Vagina (tissue), 2 donors: ENCODE measurements at places on chromosomes 12 and 14.

DNA sequence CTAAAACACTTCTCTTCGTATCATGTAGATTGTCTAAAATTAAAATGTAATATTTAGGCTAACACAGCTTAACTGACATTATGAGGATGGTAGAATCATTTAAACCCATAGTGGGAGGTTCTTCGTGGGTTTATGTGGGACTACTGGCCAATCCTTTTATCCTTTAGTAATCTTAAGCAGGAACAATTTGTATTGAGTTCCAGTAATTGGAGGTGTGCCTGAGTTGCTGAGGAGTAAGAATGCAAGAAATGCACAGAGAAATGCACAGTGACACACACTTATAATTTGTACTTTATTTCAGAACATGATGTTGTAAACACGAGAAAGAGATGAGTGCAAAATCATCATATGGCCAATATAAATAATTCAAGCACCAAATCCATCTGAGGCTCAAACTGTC, 22.3 kb downstream of the OTOGL start:
- no peak for DNase-seq

DNA sequence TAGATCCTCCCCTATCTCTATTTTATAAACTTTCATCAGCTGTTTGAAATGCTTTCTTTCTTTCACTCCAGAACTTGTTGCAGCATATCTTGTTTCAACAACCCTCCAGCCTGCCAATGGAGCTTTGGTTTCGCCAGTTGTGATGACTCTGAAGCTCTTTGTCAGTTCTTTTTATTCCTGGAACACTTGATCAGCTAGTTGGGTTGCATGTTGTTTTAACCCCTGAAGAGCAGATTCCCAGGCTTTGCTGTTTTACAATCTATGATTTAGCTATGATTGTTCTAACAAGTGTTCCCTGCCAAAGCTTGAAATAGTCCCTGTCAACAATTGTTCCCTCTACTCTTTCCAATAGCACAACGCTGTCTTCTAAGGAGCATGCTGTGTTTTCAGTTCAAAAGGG, 50.6 kb upstream of the FUT8 start:
- no peak for DNase-seq

DNA sequence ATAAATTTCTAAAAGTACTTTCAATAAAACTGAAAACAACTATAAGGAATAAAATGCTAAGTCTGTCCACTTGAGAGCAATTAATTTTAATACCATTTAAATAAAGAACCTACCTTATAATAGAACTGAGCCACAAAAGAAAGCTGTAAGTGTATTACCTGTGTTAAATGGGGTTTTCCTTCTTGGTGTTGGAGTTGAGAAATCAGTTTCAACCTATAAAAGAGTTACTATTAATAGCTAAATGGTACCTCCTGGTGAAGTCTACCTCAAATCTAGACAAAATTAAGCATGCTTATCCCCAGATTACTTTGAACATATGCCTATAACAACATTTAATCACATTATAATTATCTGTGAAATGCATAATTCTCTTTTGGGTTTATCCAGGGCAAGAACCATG, 48.8 kb downstream of the MIS18BP1 start:
- DNase-seq, result no peak

GRCh38 chr14:75282170-75282554, 3.5 kb downstream of the FOS start:
- no peak for DNase-seq

DNA sequence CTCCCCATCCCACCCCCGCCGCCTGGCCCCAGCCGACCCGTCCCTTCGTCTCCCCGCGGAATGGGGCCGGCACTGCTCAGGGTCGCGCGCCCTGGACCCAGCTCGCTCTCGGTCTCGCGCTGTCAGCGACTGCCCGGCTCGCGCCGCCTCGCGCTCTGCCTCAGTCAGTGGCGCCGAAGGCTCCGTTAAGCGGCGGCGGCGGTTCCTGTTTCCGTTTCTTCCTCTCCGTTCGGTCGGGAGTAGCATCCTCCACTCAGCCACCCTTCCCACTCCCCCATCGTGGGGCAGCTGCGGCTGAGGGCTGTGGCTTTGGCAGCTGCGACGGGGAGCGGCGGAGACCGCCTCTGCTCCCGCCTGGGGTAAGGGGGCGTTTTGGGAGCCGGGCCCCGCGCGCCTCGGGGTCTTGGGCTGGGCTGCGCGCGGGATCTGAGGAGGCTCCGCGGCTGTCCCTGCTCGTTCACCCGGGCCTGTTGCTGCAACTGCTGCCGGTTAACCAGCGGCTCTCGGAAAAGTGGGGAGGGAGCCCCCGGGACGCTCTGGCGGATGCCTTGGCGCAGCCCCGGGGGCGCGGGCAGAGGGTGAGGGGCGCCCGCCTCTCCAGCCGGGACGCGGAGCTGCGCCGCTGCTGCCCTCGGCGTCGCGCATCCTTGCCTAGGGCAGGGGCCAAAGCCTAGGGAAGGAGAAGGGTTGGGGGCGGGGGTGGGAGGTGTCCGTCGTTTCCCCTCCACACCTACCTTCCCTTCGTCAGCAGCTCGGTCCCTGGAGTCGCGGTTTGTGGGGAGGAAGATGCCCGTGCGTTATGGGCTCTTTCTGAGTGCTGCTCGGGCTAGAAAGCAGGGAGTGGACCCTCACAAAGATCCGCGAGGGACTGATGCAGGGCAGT, 567 bp downstream of the FUT8 start:
- DNase-seq, result no peak

- no peak for DNase-seq
Observed at GRCh38 chr12:125096894-125097293, 31.7 kb downstream of the AACS start.

DNA sequence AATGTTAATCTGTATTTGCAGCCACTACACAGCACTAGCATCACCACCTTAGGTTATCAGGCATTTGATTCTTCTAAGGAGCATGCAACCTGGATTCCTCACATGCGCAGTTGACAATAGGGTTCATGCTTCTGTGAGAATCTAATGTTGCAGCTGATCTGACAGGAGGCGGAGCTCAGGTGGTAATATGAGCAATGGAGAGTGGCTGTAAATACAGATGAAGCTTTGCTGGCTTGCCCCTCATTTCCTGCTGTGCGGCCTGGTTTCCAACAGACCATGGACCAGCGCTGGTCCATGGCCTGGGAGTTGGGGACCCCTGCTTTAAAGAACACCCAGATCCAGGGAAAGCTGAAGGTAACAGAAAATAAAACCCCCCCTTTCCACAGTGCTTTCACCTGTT, 51.0 kb downstream of the TMX1 start:
- DNase-seq, result no peak

DNA sequence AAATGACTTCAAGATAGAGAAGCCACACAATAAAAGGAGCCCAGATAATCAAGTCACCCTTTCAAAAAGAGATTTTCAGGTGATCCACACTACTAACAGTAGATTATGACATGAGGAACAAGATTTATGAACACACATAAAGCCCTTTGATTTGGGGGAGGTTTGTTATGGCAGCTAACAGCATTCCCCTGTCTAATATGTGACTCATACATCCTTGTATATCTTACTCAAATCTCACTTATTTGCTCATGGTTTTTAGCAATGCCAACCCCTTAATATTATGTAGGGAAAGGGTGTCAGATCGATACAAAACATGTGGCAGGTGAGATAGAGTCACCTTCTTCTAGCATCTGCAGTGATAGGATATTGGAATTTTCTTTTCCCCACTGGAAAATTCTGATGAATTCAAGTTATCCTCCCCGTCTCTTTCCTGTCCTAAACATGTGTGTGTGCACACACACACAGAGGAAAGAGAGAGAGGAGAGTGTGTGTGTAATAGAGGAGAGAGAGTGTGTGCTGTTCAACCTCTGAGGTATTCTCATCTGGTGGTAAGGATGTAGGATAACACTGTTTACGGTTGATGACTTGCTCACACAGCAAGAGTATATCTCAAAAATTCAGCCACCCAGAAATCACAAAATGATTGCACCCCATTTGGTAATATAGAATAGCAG, 319.9 kb downstream of the KCNC2 start:
- no peak for DNase-seq

- no peak for DNase-seq
Observed at GRCh38 chr14:92650581-92651105, 97.8 kb downstream of the LGMN start.

DNA sequence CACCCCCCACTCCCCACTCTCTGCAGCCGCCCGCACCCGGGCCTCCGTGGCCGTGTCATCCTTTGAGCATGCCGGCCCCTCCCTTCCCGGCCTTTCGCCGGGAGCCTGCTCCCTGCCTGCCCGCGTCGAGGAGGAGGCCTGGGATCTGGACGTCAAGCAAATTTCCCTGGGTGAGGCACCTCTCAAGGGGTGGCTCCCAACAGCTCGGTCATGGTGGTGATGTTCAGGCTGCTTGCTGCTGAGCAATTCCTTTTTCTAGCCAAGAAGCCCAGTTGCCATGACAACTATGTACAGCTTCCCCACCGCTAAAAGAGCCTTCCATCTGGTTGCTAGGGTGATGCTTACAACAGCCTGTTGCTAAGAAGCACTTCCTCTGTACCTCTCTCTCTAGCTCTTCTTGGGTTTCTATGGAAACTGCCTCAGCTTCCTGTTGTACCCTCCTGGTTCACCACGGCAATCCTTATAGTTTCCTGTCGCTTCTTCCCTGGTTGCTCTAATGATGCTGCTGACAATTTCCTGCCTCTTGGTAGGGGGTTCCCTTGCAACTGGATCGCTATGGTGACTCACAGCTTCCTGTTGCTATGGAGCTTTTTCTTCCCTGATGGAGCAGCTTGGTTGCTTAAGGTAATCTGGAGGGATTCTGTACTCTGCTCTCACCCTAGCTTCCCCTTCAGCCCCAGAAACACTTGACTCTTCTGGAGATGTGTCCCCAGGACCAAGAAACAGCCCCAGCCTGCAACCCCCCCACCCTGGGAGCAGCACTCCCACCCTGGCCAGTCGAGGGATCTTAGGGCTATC, 11.0 kb downstream of the ZNF219 start:
- DNase-seq, result peak; percentile 87

DNA sequence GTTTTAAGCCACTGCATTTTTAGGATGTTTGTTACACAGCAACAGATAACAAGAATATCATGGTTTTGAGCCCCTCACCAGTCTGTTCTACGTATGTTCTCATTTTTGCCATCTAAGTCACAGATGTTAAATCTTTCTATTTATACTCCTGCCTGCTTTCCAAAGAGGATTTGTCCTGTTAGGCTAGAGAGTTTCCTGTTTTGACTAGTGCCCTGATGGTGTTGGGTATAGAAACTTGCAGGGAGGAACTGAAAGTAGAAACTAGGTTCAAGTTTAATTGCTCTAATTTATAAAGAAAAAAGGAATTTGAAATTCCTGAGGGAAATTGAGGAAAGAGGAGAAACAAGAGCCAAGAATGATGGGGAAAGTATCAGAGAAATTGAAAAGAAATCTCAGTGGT, 74.4 kb upstream of the COCH start:
- DNase-seq, result no peak

DNA sequence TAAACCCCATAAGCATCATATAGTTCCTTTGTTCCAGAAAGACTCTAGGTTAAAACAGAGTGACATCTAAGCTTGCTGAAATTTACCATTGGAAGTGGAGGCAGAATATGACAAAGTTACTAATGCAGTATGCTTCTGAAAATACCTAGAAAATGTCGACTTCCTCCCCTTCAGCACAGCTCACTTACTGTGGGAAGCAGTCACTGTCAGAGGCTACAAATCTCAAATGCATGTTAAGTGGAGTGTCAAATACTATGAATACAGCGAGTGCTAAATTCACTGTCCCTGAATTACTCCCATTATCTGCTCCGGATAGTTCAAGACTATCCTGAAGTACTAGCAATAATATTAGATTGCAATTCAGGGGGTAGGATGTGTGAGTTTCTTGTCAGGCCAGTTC, 1454.6 kb downstream of the AACS start:
- DNase-seq, result no peak

DNA sequence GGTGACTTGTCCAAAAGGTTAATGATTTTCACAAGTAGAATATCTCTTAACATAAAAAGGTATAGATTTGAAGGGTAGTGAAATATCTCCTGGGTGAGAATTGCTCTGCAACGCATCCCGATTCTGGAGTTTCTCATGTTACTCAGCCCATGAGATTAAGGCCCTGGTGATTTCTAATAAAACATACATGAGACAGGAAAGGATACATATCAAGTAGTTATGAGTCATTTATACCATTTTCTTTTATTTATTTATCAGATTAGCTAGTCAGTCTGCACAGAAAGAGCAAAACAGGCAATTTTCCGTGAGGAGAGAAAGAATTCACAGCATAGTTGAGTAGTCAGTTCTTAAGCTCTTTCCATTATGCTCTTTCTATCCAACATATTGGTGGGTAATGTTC, 535.6 kb upstream of the ATP2B1 start:
- DNase-seq, result no peak

GRCh38 chr14:65106736-65107135, 4.4 kb upstream of the MAX start:
- no peak for DNase-seq

DNA sequence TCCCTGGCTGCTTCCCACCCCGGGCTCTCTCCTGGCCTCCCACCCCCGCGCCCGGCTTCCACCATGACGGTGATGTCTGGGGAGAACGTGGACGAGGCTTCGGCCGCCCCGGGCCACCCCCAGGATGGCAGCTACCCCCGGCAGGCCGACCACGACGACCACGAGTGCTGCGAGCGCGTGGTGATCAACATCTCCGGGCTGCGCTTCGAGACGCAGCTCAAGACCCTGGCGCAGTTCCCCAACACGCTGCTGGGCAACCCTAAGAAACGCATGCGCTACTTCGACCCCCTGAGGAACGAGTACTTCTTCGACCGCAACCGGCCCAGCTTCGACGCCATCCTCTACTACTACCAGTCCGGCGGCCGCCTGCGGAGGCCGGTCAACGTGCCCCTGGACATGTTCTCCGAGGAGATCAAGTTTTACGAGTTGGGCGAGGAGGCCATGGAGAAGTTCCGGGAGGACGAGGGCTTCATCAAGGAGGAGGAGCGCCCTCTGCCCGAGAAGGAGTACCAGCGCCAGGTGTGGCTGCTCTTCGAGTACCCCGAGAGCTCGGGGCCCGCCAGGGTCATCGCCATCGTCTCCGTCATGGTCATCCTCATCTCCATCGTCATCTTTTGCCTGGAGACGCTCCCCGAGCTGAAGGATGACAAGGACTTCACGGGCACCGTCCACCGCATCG, 1.8 kb downstream of the KCNA1 start:
- no peak for DNase-seq

GRCh38 chr12:16350682-16351081, 3.2 kb downstream of the MGST1 start:
- no peak for DNase-seq

GRCh38 chr12:50581226-50582184, 76.7 kb downstream of the DIP2B start:
- no peak for DNase-seq

GRCh38 chr12:49843876-49844437, 1.1 kb upstream of the BCDIN3D start:
- peak; percentile 58 for DNase-seq

- DNase-seq, result no peak
Observed at GRCh38 chr14:24312736-24313507, 1.6 kb downstream of the LTB4R start.

- no peak for DNase-seq
Observed at GRCh38 chr12:9797722-9798619, 29.3 kb upstream of the KLRF1 start.

DNA sequence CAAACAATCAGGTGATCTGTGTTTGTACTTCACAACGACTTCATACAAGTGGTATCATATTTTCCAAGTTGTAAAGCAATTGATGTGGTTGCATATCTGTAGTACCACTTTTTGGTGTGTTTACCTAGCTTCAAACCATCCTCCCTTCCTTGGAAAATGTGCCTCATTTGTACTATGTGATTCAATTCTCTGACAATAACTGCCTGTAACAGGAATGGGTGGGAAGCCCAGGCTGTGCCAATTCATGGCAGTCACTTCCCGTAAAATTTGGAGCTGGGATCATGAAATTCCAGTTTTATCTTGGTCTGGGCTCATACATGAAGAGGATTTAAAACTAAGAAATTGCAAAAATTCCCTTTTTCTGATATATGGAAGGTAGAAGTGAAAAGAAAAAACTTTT, 250.1 kb downstream of the DIO2 start:
- no peak for DNase-seq
